Activated naive CD8-positive, alpha-beta T cell treated with anti-CD3 and anti-CD28 coated beads, Interleukin-2, amount 50 U/mL, for 24 hours (primary cell): ENCODE measurements at places on chromosomes 16 and 17.

DNA sequence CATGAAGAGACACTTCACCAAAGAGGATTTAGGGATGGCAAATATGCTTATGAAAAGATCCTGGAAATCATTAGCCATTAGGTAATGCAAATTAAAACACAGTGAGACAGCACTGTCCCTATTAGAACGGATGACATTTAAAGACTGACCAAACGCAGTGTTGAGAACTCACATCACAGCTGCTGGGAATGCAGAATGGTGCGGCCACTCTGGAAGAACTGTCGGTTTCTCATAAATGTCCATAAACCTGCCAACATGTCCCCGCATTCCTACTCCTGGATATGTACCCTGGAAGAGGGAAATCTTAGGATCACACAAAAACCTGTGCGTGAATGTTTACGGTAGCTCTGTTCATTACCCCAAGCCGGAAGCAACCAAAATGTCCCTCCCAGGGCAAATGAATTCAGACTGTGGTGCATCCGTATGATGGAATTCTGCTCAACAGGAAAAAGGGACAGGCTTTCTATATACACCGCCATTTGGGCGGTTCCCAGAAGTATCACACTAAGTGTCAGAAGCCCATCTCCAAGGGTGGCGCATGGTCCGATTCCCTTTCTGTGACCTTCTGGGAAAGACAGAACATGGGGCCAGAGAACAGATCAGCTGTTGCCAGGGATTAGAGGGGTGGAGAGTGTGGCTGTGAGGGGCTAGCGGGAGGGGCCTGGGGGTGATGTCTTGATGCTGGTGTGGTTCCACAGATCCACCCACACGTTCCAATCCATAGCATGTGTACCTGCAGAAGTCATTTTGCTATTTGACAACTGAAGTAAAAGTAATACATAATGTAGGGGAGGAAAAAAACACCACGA lies 197.2 kb upstream of the CHMP6 start:
- DNase-seq = no peak

GRCh38 chr16:60318486-60318885 lies 1584.4 kb upstream of the GOT2 start:
- DNase-seq = no peak

- DNase-seq = no peak
Measured at GRCh38 chr17:9116311-9116835, 95.1 kb downstream of the NTN1 start.

DNA sequence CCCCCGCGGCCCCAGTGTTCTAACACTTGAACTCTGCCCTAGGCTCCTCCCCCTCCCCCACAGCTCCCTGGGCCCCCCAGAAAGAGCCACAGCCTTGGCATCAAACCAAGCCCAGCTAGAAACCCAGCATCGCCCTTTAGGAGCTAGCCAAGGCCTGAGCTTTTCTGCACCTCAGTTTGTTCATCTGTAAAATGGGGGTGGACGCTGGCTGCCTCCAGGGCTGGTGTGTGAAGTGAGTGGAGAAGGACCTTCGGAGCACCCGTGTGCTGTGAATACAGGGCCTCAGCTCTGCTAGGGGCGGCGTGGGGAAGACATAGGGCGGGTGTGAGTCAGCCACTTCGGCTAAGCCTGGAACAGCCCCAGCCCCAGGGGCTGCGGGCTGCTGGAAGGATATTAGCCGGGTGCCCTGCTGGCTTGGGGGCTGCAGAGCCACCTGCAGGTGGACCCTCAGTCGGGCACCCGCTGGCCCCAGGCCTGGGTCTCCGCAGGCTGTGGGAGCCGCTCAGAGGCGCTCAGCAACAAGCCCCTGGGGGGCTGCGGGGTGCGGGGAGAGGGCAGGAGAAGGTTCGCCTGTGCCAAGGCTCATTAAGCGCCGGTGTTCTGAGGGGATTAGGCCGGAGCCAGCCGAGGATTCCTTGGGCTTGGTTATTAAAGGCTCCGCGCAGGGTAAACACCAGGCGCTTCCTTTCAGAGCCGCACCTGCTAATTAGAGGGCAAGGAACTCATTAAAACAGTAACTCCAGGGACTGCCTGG lies 217.0 kb upstream of the CIBAR2 start:
- DNase-seq = no peak

- DNase-seq = peak; percentile 55
Measured at GRCh38 chr16:30065943-30066760, 592 bp downstream of the ALDOA start.

- DNase-seq = no peak
Measured at GRCh38 chr17:59683283-59683682, 23.9 kb downstream of the PTRH2 start.
